SHP77 treated with DMSO at 0.1 percent for 48 hours (cell line): ENCODE measurements at places on chromosomes 4 and X.
A peak's percentile ranks its signal among the peaks of the same experiment; 100 is the strongest.

GRCh38 chrX:12865359-12865758, 1.5 kb upstream of the TLR7 start:
- DNase-seq = no peak

- DNase-seq = no peak
Measured at GRCh38 chr4:186723292-186724057, at the start of gene FAT1. Gene FAT1, minus strand, starts transcription at chr4:186723856. Its CDS starts 14,029 bp downstream, at chr4:186709827.

GRCh38 chr4:127414951-127415606, 217.7 kb upstream of the INTU start:
- no peak for DNase-seq

GRCh38 chr4:55617587-55618197, 18.4 kb downstream of the NMU start:
- DNase-seq = no peak

- DNase-seq = no peak
Measured at GRCh38 chr4:1217366-1217765, 31.6 kb downstream of the CTBP1 start.

GRCh38 chrX:140071037-140071436, 105.7 kb upstream of the CXorf66 start:
- DNase-seq = no peak

DNA sequence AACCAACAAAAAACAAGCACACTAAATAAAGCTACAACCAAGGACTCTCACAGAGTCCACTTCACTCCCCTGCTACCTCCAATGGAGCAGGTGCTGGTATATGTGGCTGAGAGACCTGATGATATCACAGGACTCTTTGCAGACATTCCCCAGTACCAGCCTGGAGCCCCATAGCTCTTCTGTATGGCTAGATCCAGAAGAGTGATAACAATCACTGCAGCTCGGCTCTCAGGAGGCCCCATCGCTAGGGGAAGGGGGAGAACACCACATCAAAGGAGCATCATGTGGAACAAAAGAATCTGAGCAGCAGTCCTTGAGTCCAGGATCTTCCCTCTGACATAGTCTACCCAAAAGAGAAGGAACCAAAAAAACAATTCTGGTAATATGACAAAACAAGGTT, 237.1 kb upstream of the TLL1 start:
- DNase-seq = no peak

GRCh38 chr4:55297346-55297745, 48.7 kb upstream of the SRD5A3 start:
- no peak for DNase-seq

DNA sequence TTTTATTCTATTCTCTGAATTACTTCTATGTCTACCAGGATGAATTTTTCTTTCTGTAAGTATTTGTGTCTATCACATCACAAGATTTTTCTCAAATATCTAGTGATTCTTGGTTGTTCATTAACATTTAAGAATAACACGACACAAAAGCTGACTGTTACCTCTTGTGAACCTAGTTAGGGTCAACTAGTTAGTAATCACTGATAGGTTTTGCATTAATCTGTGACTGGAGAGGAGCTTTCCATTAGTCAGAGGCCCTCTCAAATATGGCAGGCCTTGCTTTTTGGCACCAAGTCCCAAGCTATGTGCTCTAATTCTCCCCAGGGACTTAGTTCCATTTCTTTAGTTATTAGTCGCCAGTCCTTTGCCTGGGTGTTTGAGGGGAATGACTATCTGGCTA, 259.2 kb downstream of the CFAP299 start:
- no peak for DNase-seq

GRCh38 chrX:54419559-54420302, 20.5 kb upstream of the TSR2 start:
- DNase-seq = no peak

- DNase-seq = no peak
Measured at GRCh38 chrX:116357329-116357728, 79.1 kb upstream of the SLC6A14 start.

DNA sequence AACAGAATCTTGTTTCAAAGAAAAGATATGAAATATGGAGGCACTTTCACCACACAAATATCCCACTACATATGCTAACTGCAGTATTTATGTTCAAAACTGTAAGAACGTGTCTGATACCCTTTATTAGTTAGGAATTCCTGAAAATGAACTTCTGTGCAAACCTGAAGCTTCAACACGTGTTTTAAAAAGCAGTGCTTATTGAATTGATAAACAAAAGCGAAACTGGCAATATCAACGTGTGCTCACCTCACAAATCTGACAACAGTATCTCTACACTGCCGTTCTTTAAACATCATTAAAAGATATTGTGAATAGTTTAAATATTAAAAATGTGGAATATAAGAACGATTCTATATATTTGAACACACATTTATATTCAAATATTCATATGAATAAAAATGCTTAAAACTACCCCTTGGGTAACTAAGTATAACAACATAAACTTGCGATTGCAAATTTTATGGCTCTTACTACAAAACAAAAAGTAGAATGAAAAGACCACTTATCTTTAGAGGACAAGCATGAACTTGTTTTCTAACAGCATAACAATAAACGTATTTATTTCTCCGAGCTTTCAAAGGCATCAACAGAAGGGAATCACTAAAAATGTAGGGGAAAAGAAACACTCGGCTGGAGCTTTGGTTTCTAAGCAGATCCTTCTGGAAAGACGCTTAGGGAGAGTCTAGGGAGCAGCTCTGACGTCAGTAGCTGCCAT, at the start of gene LRP2BP:
LRP2BP (minus strand) TSS at position 687 of the 718 bp plus-strand sequence. CDS start 17,738 bp downstream, outside the sequence.
- peak; percentile 27 for DNase-seq

- no peak for DNase-seq
Measured at GRCh38 chr4:102007959-102008425, 217.5 kb downstream of the BANK1 start.
